Stimulated activated CD4-positive, alpha-beta T cell treated with anti-CD3 and anti-CD28 coated beads, Interleukin-4, amount 100 ng/mL, for 4 hours (primary cell): ENCODE measurements at places on chromosomes 4 and X.

DNA sequence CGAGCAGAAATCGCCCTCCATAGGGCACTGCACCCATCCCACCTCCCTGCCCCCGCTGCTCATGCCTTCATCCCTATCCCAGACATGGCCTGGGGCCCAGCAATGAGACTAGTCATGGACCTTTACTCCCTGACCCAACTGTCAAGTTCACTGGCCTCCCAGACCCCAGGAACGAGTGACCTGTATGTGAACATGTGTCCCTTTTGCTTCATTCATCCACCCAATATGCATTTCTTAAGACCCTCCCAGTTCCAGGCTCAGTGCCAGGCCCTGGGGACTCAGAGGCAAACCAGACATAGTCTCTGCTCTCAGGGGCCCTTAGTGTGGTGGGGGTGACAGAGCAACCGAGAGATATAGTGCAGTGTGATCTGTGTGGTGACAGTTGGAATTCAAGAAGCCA, 67.0 kb downstream of the EFNB1 start:
- DNase-seq, result no peak

- DNase-seq, result no peak
Measured at GRCh38 chr4:137359691-137360315, 172.5 kb downstream of the PCDH18 start.

GRCh38 chr4:32560306-32560705, 1840.1 kb downstream of the PCDH7 start:
- no peak for DNase-seq

GRCh38 chr4:86759298-86759697, 89.9 kb downstream of the SLC10A6 start:
- DNase-seq, result no peak

DNA sequence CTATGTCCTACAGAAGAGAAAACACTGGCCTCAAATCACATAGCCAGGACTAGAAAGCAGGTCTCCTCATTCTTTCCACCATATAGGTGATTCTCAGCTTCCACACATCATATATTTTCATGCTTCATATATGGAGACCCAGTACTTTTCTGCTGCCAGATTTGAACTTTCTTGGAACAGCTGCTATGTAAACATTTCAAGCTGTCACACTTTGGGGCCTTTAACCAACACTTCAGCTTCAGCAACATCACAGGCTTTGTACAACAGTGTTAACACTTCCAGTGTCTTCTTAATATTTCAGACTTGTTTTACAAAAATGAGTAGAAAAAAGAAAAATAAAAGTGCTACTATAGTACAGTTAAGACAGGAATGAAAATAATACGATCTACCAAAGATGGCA, 12.6 kb downstream of the SH3RF1 start:
- no peak for DNase-seq

GRCh38 chr4:120065974-120066516, 603 bp downstream of the MAD2L1 start:
- DNase-seq, result no peak

GRCh38 chrX:14758029-14758491, 114.8 kb downstream of the FANCB start:
- no peak for DNase-seq

- no peak for DNase-seq
Measured at GRCh38 chr4:153988492-153989363, 199.8 kb upstream of the SFRP2 start.

DNA sequence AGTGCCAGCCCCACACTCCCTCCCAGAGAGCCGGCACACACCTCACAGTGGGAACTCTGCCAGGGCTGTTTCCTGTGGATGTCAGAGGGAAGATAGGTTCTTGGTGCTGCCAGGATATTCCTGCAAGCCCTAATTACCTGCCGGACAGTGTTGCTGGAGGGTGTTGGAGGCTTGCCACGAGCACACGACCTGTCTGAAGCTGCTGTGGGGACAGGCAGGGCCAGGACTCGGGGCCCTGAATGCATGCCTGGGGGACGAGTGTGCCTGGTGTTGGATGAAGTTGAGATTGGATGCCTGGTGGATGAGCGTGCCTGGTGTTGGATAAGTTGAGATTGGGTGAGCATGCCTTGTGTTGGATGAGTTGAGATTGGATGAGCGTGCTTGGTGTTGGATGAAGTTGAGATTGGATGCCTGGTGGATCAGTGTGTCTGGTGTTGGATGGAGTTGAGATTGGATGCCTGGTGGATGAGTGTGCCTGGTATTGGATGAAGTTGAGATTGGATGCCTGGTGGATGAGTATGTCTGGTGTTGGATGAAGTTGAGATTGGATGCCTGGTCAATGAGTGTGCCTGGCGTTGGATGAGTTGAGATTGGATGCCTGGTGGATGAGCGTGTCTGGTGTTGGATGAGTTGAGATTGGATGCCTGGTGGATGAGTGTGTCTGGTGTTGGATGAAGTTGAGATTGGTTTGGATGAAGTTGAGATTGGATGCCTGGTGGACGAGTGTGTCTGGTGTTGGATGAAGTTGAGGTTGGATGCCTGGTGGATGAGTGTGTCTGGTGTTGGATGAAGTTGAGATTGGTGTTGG, 23.2 kb upstream of the UVSSA start:
- DNase-seq, result no peak

GRCh38 chrX:43661521-43662240, 5.6 kb downstream of the MAOA start:
- DNase-seq, result no peak

DNA sequence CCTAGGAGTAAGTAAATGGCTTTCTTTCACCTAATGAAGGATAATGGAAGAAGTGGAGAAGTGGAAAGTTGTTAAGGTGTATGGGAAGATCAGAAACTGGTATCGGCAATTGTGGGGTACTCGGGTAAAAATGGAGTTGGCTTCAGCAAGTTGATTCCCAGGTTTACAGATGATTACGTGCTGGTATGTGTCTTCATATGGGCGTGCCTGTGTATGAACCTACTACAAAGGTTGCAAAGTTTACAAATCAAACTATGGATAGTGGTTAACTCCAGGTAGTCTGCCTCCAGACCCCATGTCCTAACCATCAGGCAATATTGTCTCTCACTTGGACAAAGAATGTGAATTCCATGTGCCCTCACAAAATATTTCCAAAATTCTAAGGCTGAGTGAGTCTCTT, 773 bp downstream of the TLR3 start:
- no peak for DNase-seq

DNA sequence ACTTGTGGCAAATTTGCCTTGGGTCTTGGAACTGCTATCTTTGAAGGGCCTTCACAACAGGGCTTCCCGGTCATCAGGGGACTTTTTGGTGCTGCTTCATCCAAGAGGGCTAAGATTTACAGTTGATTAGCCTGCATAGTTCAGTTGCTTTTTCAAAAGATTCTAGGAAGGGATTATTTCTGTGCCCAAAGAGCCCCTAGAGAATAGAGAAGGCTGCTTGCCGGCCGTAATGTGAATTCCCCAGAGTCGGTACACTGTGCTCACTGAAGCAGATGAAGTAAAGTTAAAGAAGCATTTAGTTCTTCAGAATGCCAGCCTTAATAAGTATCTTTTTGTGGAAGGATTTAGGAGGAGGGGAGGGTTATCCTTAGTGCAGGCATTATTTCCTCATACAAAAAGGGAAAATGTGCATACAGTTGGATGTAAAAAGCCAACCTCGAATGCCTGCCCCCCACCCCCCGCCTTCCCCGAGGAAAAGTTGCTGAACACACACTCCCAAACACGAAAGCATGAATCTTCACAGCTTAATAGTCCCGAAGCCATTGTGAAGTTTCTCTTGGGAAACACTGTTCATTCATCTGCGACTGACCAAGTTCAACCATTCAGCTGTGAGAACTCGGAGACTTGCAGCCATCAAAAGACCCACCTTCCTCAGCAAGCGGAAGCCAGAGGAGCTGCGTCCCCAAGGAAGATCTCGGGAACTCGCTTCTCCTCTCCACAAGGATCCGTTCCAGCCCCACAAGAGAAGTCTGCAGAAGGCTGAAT, 47.6 kb downstream of the ANOS1 start:
- DNase-seq, result no peak

GRCh38 chr4:70688795-70689231, 481 bp downstream of the UTP3 start:
- DNase-seq, result no peak

GRCh38 chrX:136586386-136586785, 54.4 kb downstream of the VGLL1 start:
- no peak for DNase-seq

GRCh38 chr4:74223801-74224200, 65.9 kb downstream of the MTHFD2L start:
- no peak for DNase-seq

- no peak for DNase-seq
Measured at GRCh38 chrX:374596-374995, 12.1 kb downstream of the PPP2R3B start.

GRCh38 chr4:168688584-168688983, 191.7 kb downstream of the PALLD start:
- DNase-seq, result no peak

GRCh38 chrX:46820391-46821100, 16.3 kb upstream of the RP2 start:
- no peak for DNase-seq

GRCh38 chr4:165101641-165102040, 11.0 kb downstream of the TMEM192 start:
- DNase-seq, result no peak

DNA sequence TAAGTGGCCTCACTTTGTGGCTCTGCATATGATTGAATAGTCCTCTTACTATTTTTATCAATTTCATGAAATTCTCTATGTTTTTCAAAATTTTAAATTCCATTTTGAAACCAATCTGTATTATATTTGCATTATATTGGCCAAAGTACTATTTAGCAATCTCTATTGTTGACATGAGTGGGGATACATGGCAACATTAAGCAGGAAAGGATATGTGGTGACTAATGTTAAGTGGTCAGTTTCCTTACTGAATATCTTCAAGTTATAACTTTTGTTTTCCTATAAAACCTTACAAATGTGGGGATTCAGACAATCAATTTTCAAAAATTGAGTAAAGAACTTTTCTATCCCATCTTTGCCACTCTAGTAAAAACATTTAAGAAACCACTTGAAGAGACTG, 10.2 kb downstream of the BBS7 start:
- DNase-seq, result no peak

GRCh38 chrX:56248492-56248891, 16.3 kb downstream of the KLF8 start:
- peak; percentile 41 for DNase-seq

GRCh38 chrX:45385757-45386156, 185.1 kb upstream of the DIPK2B start:
- DNase-seq, result no peak

GRCh38 chr4:2451036-2451520, 17.8 kb upstream of the RNF4 start:
- no peak for DNase-seq

DNA sequence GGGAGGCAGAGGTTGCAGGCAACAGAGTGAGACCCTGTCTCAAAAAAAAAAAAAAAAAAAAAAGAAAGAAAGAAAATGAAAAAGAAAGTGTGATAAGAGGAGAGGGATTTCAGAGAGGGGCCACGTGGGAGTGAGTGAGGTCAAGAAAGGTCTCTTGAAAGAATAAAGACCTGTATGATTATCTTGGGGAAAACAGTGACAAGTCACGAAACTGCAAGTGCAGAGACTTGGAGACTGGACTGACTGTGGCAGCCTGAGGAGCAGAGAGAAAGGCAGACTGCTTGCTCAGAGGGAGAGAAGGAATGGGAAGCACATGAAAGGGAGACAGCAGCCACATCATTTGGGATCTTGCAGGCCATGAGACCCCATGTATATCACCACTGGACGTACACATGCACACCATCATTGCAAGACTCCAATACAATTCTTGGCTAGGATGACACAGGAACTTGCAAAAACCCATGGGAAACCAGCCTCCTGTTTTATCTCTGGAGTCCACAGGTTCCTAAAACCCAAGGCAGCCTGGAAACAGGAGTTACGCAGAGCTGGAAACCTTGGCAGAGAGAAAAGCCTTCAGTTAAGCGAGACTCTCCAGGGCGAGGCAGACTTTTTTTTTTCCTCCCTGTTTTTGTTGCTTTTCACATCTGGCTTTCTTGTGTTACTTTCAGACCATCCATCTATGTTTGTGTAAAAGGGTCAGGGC, 207.0 kb upstream of the TBL1X start:
- no peak for DNase-seq

DNA sequence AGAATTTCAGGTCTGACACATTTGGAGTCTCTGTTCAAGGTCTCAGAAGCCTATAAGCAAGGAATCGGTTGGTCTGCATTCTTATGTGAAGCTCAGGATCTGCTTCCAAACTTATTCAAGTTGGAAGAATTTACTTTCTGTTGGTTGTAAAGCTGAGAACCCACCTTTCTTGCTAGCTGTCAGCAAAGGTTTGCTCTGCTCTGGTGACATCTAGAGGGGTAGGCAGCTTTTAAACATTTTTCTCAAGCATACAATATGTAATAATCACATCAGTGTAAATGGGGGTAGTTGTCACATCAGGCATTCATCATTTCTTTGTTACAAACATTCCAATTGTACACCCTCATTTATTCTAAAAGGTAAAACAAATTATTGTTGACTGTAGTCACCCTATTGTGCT, 935.2 kb downstream of the TRAM1L1 start:
- no peak for DNase-seq

DNA sequence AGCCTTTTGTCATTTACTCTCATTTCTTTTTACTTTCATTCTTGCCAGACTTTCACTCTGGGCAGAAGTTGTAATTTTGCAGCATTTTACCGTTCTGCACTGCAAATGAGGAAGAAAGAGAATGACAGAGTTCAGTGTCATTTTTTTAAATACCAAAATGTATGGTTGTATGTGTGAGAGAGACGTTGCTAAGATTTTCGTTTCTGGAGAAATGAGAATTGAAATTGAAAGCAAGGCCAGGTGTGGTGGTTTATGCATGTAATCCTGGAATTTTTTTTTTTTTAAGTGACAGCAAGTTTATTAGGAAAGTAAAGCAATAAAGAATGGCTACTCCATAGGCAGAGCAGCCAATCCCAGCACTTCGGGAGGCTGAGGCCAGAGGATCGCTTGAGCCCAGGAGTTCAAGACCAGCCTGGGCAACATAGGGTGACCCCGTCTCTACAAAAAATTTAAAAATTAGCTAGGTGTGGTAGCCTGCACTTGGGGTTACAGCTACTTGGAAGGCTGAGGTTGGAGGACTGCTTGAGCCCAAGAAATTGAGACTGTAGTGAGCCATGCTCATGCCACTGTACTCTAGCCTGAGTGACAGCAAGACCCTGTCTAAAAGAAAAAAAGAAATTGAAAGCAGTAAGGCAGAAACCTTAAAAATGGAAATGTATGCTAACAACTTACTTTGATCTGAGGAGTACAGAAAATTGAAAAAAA, 12.9 kb downstream of the DCK start:
- DNase-seq, result no peak
